Osteocyte (in vitro differentiated cells): ENCODE measurements at places on chromosomes 1 and 21. TPM values are rescaled to one million over a fixed set of nuclear protein-coding genes. Genes with fewer than 3 reads are reported as not detected.

- no peak for DNase-seq
Measured at GRCh38 chr1:63119575-63120155, 202.7 kb upstream of the FOXD3 start.

DNA sequence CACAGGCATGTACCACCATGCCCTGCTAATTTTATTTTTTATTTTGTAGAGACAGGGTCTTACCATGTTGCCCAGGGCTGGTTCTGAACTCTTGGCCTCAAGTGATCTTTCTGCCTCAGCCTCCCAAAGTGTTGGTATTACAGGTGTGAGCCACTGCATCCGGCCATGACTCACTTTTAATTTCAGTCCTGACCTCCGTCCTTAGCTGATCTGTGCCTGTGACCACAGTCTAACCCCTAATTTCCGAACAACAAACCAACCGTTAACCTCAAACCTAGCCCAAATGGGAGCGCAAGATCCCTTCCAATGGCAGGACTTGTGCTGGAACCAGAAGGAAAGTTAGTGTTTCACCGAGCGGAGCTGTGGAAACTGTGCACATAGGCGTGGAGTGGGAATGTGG, 29.3 kb upstream of the MAN1C1 start:
- DNase-seq = no peak

GRCh38 chr1:233393926-233394680, 66.6 kb downstream of the MAP3K21 start:
- DNase-seq = no peak

DNA sequence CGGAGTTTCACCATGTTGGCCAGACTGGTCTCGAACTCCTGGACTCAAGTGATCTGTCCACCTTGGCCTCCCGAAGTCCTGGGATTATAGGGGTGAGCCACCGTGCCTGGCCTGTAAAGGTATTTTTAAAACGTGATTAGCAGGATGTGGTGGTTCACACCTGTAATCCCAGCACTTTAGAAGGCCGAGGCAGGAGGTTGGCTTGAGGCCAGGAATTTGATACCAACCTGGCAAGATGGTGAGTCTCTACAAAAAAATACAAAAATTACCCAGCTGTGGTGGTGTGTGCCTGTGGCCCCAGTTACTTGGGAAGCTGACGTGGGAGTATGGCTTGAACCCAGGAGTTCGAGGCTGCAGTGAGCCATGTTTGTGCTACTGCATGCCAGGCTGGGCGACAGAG, 43.3 kb upstream of the SOD1 start:
- DNase-seq = no peak

DNA sequence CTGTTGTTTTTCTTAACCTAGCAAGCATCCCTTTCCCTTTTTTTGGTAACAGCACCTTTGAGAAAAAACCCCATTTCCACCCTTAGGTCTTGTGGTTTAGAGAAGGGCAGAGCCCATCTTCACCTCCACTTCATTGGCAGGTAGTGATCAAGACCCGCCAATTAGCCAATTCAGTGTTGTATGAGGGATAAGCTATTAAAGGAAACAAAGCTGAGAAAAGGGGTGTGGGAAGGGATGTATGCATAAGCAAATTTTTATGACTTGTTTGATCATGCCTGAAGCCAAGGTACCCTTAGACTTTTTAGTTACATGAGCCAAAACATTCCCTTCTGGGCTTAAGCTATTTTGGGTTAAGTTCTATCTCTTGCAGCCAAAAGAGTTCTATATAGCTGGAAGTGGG, 3.6 kb upstream of the ZNF697 start:
- no peak for DNase-seq

GRCh38 chr1:53572815-53573173, 113.6 kb downstream of the DMRTB1 start:
- no peak for DNase-seq

GRCh38 chr1:221672965-221673364, 68.9 kb downstream of the DUSP10 start:
- DNase-seq = no peak

DNA sequence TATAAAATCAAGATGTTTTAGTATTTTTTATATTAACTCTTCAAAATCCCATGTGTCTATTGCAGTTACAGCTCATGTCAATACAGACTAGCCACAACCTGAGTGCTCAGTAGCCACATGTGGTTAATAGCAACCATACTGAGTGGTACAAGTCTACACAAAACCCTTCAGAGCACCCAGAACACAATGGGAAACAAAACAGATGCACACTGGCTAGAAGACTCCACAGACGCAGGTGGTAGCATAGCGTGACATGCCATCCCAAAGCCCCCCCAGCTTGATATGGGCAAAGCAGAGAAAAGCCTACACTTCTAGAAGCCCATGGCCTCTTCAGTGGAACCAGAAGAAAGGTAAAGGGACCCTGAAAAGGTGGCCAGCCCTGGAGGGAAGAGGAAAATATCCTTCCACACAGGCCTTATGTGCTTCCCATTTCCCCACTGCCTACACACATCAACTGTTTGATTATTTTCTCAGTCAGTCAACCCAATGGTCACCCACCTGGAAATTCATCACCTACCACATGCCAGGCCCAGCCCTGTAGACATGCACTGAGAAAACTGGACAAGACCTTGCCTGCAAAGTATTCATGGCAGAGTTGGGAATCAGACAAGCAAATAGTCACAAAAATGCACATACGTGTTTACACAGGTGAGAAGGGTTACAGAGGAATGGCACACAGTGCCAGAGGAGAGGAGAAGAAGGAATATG, 175.0 kb downstream of the VAV3 start:
- no peak for DNase-seq

DNA sequence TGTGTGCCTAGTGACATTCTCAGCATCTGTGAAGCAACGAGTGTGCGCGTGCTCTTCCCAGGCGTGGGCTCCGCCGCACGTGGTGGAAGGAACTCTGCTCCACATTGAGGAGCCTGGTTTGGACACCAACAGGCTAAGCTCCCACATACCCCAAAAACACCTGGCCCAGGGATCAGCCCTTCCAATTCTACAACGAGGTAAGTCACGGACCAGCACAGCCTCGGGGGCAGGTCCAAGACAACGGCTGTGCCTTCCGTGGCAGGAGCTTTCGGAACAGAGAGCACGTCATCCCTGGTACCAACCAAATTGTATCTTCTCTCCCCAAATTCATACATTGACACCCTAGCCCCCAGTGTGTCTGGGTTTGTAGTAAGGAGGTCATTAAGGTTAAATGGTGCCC, 27.2 kb upstream of the PDE9A start:
- DNase-seq = no peak

- no peak for DNase-seq
Measured at GRCh38 chr1:223208164-223209076, 65.4 kb upstream of the TLR5 start.

DNA sequence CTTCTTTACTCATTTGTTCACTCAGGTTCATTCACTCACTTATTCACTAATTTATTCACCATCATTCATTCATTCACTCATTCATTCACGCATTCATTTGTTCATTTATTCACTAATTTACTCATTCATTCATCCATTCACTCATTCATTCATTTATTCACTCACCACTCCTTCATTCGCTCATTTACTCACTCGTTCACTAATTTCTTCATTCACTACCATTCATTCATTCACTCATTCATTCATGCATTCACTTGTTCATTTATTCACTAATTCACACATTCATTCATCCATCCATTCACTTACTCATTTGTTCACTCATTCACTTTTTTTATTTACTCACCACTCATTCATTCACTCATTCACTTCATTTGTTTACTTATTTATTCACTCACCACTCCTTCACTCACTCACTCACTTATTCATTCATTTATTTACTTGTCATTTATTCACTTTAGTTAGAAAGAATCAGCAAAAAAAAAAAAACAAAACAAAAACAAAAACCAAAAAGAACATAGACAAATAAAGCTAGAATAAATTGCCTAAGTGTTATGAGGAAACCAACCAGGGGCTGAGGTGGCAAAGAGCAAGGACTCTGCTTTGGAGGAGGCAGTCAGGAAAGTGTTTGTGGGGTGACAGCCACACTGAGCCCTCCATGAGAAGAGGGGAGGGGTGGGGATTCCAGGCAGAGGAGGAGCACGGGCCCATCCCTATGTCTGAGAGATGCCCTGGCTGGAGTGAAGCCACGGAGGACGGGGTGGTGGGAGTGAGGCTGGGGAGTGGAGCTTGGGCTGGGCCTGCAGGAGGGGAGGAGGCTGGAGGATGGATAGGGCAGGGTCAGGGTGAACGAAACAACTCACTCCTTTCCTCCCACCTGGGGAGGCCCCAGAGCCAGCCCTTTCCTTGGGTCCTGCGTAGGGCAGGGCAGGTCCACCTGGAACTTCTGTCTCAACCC, 129.2 kb upstream of the WNT4 start:
- no peak for DNase-seq

The LRRN2 gene
- total RNA-seq = not detected in 2 replicates

The SPATA21 gene
- not detected in 2 replicates for total RNA-seq

The CD5L gene
- not detected in 2 replicates for total RNA-seq

The KRTAP13-1 gene
- not detected in 2 replicates for total RNA-seq

The OR2M3 gene
- total RNA-seq = not detected in 2 replicates

The FCN3 gene
- total RNA-seq = not detected in 2 replicates
